CD4-positive, alpha-beta T cell treated with Interleukin-2 at 100 ng/mL for 4 hours (primary cell): ENCODE measurements at places on chromosomes 3 and 15.

GRCh38 chr3:143848704-143849103 lies 436 bp upstream of the SLC9A9 start:
- DNase-seq = no peak

DNA sequence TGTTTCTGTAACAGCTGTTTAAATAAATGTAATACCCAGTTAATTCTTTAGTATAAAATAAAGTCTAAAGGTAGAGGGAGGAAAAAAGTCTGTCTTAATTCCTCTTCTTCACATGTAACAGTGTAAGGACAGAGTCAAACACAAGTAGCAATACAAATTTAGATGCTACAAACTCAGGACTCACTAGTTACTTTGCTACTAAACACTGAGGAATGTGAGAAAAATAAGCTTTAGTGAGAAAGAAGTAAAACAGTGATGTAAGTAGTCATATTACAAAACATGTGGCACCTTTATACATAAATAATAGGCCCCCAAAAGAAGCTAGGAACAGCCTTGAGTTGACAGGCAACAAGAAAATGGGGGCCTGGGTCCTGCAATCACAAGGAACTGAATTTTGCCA lies 113.0 kb downstream of the TBC1D5 start:
- no peak for DNase-seq

- no peak for DNase-seq
Observed at GRCh38 chr3:20958161-20958560, 772.2 kb upstream of the SGO1 start.

GRCh38 chr3:46844881-46845312 lies 18.3 kb downstream of the MYL3 start:
- no peak for DNase-seq
